Hematopoietic multipotent progenitor cell (in vitro differentiated cells): ENCODE measurements at places on chromosomes 3 and 15.

- DNase-seq, result no peak
Observed at GRCh38 chr3:114680299-114680698, 386.5 kb downstream of the TIGIT start.

DNA sequence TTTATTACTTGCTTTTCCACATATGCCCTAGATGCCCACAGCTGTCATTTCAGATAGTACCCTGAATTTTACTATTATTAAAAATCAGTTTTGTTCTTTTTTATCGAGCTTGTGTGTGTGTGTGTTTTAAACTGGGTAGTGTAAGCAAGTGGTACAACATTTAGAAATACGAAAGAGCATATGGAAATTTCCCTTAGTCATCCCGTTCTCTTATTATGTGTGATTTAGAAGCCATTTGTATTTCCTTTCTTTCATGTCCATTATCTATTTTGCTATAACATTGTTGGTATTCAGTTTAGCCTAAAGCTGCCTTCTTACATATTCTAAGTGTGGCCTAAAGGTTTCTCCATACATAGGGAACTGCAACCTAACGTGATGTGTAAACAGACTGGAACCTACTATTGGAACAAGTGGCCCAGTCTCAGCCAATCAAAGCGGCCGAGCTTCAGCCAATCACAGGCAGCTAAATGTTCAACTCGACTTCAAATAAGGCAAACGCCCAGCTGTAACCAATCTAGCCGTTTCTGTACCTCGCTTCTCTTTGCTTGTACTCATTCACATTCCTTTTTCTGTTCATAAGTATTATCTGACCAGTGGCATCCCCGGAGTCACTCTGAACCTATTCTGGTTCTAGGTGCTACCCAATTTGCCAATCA is 14.7 kb upstream of the SYN2 start:
- DNase-seq, result no peak

DNA sequence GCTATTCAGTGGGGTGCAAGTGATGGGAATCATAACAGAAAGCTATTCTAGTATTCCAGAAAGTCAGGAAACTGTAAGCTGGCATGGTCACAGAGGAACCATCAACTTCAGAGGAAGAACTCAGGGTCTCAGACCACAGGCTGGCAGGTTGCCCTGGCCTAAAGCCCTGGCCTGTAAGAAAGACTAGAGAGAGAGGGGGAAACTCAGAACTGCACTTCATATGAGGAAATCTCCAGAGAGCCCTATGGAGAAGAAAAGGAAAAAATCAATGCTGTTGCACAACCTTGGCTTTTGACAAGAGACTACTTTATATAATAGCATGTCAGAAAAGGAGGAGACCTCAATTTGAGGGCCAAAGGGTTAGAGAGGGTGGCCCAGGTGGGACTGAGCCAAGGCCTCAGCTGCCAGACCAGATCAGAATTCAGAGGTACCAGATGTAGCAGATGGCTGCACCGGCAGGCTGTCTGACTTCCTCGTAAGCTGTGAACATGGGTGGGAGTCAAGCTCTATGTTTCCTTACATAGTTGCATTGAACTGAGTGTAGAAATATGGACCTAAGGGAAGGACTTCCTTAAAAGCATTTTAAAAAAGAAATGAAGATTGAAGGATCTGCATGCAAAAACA is 333.8 kb downstream of the PDCD6IP start:
- no peak for DNase-seq

DNA sequence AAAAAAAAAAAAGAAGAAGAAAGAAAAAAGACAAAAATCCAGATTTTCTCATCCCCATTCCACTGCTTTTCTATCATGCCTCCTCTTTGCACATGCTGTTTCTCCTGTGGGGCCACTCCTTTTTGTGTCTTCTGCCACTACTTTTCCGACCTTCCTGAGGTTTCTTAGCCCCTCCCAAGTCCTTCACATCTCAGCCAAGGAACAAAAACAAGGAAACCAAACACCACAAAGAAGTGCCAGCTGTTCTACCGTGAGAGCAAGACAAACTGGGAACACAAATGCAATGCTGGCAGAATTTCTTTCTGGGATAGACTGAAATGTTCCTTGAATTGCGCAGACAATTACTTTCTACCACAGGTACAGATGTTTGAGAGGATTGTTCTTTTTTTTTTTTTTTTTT is 83.2 kb downstream of the MB21D2 start:
- DNase-seq, result no peak

DNA sequence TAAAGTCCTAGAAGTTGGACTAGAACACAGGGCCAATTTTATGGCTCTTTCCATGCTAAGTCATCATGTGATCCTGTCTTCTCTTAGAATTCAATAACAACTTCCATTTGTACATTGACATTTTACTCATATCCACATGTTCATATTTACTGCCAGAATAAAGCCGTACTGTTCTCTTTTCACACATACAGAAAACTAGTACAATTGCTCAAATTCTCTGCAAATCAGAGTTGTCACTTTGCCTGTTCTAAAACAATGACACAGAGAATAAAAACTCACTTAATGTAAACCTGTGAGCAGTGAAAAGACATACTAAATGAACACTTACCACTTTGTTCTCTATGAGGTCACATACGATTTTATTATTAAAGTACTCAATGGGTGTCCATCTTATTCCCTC is 3.5 kb downstream of the LDHAL6B start:
- DNase-seq, result no peak
